ENCODE measurements at places on chromosomes 4 and X. TPM values are rescaled to one million over a fixed set of nuclear protein-coding genes. Genes with fewer than 3 reads are reported as not detected.

The NLGN3 gene
- 0.83 TPM for total RNA-seq

The CT45A5 gene
- not detected for total RNA-seq

The SPANXN1 gene
- total RNA-seq = not detected

The MAGED4B gene
- 22.1 TPM for total RNA-seq

The MAGEA8 gene
- total RNA-seq = not detected

The NDP gene
- total RNA-seq = 5.3 TPM

The NAA15 gene
- 23.1 TPM for total RNA-seq

The DCAF16 gene
- 19.0 TPM for total RNA-seq

The SHROOM2 gene
- total RNA-seq = under 0.01 TPM

The FGA gene
- not detected for total RNA-seq

The MRPL1 gene
- 25.4 TPM for total RNA-seq

The SPANXN4 gene
- not detected for total RNA-seq

The SRPX2 gene
- total RNA-seq = 18.2 TPM

The DCAF12L1 gene
- total RNA-seq = not detected

The TCP11X2 gene
- not detected for total RNA-seq

The EGFL6 gene
- total RNA-seq = 2.1 TPM

The IL1RAPL1 gene
- total RNA-seq = 0.26 TPM

The SPOCK3 gene
- total RNA-seq = under 0.01 TPM

The CCNA2 gene
- 1.3 TPM for total RNA-seq

The EMD gene
- total RNA-seq = 23.4 TPM

The ARHGAP4 gene
- 1.5 TPM for total RNA-seq

The AWAT2 gene
- not detected for total RNA-seq

The LAMP2 gene
- total RNA-seq = 182 TPM

The SULT1B1 gene
- not detected for total RNA-seq

The NKX6-1 gene
- 0.26 TPM for total RNA-seq

The SHOX gene
- not detected for total RNA-seq

The SETD7 gene
- 80.8 TPM for total RNA-seq

The MAGED4 gene
- 26.9 TPM for total RNA-seq

The GJB1 gene
- total RNA-seq = not detected

The CENPE gene
- 1.5 TPM for total RNA-seq

The FAT1 gene
- 408 TPM for total RNA-seq

The CENPVL3 gene
- total RNA-seq = not detected

The DIPK2B gene
- not detected for total RNA-seq

The GK gene
- 44.4 TPM for total RNA-seq

The ARX gene
- not detected for total RNA-seq

The SHISA3 gene
- 0.33 TPM for total RNA-seq

The SHROOM4 gene
- total RNA-seq = 0.50 TPM

The SPANXD gene
- total RNA-seq = not detected

The LIMCH1 gene
- total RNA-seq = 2.8 TPM

The NLGN4X gene
- total RNA-seq = under 0.01 TPM

The PDGFRA gene
- total RNA-seq = 363 TPM

The PPEF2 gene
- total RNA-seq = not detected

The VEGFC gene
- total RNA-seq = 67.2 TPM

The SMR3B gene
- total RNA-seq = not detected

The REELD1 gene
- not detected for total RNA-seq

The TAB3 gene
- total RNA-seq = 8.6 TPM

The PIN4 gene
- total RNA-seq = 19.8 TPM

The RAB33A gene
- total RNA-seq = 18.3 TPM

The TMEM271 gene
- not detected for total RNA-seq

The TRAPPC11 gene
- total RNA-seq = 46.6 TPM

The CFAP47 gene
- not detected for total RNA-seq

The DTHD1 gene
- total RNA-seq = not detected
